ENCODE measurements at places on chromosomes 3 and 15.

GRCh38 chr3:160973067-160973809, 131.9 kb downstream of the B3GALNT1 start:
- DNase-seq: no peak

GRCh38 chr15:74725225-74725774, at the start of gene CYP1A1:
CYP1A1 (minus strand) TSS chr15:74725528; CDS start chr15:74723097, 2,431 bp downstream.
- peak; percentile 19 for DNase-seq

- DNase-seq: no peak
Measured at GRCh38 chr3:107870943-107871638, 219.7 kb downstream of the CD47 start.

DNA sequence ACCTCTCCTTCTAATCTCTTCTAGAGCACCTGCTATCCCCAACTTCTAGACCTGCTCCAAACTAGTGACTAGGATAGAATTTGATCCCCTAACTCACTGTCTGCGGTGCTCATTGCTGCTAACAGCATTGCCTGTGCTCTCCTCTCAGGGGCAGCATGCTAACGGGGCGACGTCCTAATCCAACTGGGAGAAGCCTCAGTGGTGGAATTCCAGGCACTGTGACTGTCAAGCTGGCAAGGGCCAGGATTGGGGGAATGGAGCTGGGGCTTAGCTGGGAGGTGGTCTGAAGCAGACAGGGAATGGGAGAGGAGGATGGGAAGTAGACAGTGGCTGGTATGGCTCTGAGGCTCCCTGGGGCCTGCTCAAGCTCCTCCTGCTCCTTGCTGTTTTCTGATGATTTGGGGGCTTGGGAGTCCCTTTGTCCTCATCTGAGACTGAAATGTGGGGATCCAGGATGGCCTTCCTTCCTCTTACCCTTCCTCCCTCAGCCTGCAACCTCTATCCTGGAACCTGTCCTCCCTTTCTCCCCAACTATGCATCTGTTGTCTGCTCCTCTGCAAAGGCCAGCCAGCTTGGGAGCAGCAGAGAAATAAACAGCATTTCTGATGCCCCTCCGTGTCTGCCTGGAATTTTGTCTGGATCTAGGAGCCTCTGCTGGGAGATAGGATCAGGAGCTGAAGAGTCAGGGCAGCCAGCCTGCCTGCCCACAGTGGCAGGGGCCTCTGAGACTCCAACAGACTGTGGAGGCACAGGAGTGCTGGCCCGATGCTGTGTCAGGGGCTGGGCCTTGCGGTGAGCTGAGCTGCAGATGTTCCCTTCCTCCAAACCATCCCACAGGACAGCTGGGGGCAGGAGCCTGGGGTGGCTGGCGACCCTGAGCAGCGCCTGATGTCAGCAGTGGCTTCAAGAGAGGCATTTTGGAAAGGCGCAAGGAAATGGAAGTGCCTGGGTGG, 3.0 kb downstream of the ISLR start:
- DNase-seq: no peak

DNA sequence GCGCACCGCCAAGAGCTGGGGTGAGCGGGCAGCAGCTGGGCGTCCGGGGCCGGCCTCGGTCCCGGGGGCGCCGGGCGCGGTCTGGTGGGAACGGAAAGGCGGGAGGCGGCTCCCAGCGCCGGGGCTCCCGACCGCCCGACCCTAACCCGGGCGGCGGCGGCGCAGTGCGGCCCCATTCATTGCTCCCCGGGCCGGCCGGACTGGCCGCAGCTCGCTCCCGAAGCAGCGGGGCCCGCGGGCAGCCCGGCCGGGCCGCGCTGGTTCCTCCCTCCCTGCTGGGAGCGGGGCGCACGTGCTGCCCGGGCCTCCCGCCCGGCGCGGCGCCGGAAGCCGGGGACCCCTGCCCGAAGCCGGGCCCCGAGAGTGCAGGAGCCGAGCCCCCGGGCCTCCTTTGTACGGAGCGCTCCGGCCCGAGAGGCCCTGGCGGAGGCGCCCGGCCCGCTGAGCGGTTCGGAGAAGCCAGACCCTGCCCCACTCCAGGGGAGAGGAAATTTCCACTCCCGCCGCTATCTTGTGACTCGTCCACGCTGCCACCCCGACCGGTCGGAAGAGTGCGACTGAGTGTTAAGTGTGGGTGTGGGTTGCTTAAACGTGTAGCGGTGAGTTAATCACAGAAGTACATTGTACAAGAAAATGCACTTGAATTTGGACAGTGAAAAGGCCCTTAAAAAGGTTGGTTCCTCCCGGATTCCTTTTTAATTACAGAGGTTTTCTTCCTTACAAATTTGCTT, 613 bp downstream of the ATP1B3 start:
- DNase-seq: peak; percentile 76

DNA sequence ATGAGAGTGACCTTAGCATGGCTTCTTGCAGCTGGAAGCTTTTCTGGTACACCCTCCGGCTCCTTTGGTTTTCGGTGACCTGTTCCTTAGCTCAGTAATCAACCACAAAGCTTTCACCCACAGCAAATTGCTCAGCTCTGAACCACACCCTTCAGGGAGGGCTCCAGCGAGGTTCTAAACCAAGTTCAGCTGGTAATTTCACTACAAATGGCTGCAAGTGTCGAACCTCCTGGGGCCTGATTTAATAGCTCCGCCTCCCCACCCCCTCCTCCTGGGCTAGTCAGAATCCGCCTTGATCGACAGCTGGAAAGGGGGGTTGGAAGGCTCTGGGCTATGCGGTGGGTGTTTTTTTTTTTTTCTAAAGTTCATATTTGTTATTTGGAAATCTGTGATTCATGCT, 150.9 kb upstream of the MCTP2 start:
- DNase-seq: no peak

- DNase-seq: no peak
Measured at GRCh38 chr3:153069598-153070510, 92.2 kb upstream of the RAP2B start.

- no peak for DNase-seq
Measured at GRCh38 chr3:112889357-112889756, 42.7 kb upstream of the CD200R1L start.

- DNase-seq: no peak
Measured at GRCh38 chr3:114827495-114827894, 319.6 kb downstream of the ZBTB20 start.

DNA sequence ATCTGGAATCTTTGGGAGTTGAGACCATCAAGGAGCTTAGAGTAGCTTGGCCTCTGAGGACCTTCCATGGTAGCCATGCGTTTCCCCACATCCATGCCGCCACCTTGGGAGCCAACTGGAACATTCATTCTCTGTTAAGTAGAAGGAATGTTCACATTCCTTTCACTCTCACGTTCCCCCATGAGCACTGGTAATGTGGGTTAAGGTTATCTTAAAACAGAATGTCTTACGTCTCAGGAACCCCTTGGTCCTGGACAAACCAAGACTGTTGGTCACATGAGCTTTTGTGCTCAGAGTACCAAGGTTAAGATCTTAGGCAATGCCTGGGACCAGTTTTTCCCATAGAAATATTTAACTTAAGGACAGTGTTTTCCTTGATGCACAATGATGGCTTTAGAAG, 211.7 kb upstream of the UBE2E1 start:
- DNase-seq: no peak

DNA sequence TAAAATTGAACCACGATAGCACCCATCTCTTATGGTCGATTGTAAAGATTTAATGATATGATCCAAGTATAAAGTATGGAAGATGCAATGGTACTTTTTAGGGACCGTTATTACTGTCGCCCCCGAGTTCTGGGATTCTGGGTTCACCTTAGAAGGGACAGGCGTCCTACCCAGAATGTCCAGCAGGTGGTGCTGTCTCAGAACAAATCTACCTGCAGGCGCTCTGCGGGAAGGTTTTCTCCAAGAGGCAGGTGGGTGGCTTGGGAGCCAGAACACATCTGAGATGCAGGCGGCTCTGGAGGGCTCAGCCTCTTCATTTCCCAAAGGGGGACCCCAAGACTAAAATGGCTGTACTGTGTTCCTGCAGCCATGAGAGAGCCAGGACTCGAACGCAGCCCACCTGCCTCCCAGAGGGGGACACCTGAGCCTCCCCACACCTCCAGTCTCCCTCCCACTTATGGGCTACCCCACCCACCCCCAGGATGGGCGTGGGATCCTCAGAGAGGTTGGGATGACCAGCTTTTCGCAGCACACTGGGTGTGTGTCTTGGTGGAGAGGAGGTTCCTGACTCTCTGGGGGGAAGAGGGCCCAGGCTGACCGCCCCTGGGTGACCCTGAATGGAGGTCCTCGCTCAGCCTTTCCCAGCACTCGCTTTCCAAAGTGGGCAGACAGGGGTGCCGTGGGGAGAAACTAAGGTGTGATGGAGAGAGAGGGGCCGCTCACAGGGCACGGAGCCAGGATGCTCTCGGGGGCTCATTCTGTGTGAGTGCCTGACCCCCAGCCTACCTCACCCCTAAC, 28.1 kb upstream of the CORO2B start:
- DNase-seq: peak; percentile 57
